Aorta (tissue), 5 donors: ENCODE measurements at places on chromosomes 7 and 10.
A peak's percentile ranks its signal among the peaks of the same experiment; 100 is the strongest.

- DNase-seq: peak; percentile 37
Observed at GRCh38 chr10:47046321-47047126, 135.3 kb downstream of the PTPN20 start.

GRCh38 chr7:636396-636795 is 90.1 kb upstream of the DNAAF5 start:
- DNase-seq: peak; percentile 84

GRCh38 chr7:86257894-86258293 is 385.8 kb upstream of the GRM3 start:
- no peak for DNase-seq

DNA sequence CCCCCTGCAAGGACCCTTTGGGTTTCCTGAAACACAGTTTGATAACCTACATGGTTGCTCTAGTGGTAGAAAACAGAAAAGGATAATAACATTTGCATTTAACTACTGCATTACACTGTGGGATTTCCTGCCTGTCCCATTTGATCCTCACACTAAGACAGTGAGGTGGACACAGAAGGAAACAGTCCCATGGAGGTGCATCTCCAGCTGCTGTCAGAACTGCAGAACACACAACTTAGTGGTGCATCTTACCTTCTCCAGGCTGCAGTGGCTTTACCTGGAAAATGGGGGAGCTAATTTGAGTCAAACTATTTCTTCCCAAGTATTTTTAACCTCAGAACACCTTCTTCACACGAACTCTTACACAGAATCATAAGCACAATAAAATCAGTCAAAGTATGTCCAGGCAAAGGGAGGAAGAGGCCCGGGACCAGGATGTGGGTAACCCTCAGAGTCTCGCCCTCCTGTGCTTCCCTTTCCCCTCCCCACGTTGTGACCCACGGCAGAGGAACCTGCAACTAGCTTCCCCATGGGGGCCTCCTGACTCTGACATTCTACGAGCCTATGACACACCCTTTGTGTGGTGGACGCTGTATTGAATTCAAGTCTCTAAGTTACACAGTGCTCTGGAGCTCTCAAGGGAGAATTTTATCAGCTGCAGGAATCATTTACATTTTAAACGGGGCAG is 33.7 kb downstream of the SCRN1 start:
- DNase-seq: no peak

- DNase-seq: no peak
Observed at GRCh38 chr7:34772296-34772938, 114.4 kb downstream of the NPSR1 start.
